ENCODE measurements at places on chromosomes 1 and 21.
A peak's percentile ranks its signal among the peaks of the same experiment; 100 is the strongest.

- DNase-seq = no peak
These were observed 65.7 kb downstream of the LRRC8C start for GRCh38 chr1:89698624-89699023.

DNA sequence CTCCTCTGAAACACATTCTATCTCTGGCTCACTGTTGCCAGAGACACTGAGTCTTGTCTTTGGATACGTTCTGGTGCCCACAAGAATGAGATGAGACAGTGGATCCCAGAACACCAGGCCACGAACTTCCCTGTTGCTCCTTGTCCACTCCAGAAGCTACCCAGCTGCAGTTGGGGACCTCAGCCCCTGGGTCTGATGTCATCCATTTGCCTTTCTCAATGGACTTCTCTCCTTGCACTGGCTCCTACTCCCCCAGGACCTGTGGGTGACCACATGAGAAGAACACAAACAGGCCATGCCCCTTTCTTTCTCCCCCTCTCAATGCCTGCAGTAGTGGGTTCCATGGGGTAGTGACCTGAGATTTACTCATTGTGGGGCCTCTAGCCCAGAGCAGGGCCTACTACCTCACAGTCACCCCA, 5.9 kb downstream of the NBPF1 start:
- no peak for DNase-seq

DNA sequence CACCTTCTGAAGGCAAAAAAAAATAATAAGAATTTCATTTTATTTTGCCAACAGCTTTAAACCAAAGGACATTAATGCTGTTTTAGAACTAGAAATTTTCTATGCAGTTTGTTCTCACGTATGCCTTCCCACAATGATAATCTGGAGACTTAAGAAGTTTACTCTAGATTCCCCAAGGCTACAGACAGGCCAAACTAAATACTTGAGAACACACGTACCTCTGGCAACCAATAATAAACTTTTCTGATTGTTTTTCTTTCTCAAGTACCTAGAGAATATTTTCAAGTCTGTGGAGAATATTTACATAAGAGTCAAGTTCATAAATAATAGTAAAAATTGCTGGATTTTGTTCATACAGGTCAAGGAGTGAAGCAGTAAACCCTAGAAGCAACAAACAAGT, 15.9 kb downstream of the CLDN8 start:
- DNase-seq = no peak

- no peak for DNase-seq
These were observed 47.6 kb downstream of the SPSB1 start for GRCh38 chr1:9340172-9340854.

DNA sequence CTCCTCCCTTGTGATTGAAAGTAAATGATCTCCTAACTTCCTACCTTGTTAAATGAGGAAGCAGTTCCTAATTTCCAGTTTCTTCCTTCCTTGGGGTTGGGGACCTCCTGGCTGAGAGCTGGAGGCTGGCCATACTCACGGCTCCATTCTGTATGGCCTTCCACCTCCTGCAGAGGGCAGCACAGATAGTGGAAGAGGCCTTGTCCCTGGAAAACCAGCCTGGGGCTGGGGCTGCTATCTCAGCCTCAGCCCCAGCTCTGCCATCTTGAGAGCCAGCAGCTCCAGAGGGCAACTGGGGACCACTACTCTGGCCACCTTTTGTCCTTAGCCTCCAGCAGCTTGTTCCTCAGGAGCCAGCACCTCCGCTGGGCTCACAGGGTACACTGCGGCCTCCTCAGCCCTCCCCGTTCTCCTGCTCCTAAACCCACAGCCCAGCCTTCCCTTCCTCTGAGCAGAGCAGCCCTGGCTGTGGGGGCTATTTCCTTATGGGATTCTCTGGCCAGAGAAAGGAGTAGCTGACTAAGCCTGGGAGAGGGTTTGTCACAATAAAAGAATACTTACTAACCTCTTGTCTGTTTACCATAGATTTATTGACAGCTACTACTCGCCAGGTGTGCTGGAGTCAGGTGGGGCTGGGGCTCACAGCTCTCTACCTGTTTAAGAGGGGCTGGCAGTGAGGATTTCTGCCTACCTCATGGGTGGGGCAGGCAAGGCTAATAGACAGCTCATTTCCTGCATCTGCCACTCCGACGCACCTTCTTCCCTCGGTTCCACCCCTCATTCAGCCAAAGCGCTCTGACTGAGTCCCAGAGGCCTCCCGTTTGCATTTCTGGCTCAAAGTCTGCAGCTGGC, 6.3 kb downstream of the TMEM234 start:
- peak; percentile 67 for DNase-seq

DNA sequence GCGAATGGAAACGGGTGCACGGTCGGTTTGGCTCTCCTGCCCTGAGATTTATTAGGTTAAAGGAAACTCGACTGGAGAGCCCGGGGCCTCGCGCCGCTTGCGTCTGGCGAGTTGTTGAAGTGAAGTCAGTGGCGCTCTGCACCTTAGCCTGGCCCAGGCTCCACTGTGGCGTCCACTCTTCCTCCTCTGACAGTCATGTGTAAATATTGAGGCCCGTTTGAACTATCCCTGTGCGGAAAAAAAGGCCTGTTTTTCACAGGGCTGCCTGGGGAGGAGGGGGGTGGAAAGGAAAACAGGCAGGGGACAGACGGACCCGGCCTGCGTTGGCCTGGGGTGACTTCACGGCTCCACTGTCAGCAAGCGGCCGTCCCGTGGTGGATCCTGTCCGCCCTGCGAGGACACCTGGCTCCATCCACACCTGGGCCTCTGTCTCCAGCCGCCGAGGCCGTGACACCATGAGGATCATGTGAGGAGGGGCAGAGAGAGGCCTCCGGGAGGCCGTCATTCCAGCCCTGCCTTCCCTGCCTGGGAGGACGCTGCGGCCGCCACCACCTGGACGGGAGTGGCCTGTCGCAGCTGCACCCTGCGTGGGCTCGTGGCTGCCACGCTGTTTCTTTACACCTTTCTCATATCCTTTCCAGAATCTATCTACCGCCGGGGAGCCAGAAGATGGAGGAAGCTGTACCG, 59.8 kb downstream of the FAAP20 start:
- no peak for DNase-seq

- DNase-seq = no peak
These were observed 11.4 kb downstream of the FASLG start for GRCh38 chr1:172670316-172670715.

- peak; percentile 15 for DNase-seq
These were observed 51.0 kb downstream of the KIAA0319L start for GRCh38 chr1:35505911-35506798.

GRCh38 chr1:182965861-182966260, 12.9 kb upstream of the SHCBP1L start:
- no peak for DNase-seq

DNA sequence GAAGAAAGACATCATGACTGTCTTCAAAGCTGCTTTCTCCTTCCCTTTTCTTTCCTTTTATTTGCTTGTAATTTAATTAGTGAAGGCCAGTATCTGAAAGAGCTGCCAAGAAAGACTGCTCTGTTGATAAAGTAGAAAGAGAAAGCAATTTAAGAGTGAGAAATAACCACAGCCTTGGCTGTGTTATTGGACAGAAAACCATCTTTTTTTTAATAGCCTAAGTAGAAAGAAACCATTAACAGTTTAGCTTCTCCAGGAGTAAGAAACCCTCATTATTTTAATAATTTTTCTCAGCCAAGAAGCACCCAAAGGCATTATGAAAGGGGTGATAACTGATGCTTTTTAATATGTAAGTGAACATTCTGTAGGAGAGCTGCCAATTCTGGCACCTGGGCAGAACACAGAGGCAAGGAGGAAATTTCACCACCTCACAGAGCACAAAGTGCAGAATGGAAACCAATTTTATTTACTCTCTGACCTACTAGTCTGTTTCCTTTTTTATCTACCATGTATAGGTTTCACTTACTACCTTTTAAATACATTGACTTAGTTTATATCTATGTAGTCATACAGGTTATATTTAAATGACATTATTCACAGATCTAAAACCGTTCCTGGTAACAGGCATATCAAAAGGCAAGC, 703.2 kb downstream of the MRPL39 start:
- DNase-seq = no peak

- DNase-seq = no peak
These were observed 11.2 kb downstream of the CLEC20A start for GRCh38 chr1:178485541-178485981.

DNA sequence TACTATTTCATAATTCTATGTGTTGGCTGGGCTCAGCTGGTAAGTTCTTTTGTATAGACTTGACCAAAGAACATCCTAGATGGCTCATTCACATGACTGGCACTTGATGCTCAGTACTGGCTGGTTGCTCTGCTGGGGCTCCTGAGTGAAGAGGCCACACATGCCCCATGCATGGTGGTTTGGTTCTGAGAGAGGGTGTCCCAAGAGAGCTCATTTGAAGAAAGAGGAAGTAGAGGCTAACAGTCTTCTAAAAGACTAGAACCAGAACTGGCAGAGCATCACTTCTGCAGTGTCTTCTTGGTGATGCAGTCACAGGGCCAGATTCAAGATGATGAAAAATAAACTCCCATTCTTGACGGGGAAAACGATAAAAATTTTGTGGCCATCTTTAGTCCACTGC, 5.2 kb upstream of the BACH1 start:
- DNase-seq = no peak

DNA sequence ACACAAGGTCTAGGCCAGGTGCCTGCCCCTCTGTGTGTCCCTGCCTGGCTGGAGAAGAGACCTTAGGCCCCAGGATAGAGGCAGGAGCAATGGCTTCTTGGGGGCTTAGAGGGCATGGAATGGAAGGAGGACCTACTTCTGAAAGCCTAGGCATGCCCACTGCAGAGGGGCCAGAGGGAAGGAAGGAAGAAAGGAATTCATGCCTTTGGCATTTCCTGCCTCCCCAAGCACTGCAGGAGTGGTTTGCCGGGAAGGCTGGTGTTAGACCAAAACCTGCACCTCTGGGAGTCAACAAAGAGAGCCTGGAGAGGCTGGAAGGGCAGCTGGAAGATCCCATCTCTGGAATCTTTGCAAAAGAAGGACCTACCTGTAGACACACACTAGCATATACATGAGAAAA, 50.7 kb upstream of the KCNE2 start:
- DNase-seq = no peak

- no peak for DNase-seq
These were observed 29.9 kb upstream of the SAMD13 start for GRCh38 chr1:84271441-84272151.

GRCh38 chr1:6870571-6870970, 85.3 kb downstream of the CAMTA1 start:
- DNase-seq = no peak

GRCh38 chr1:209493559-209493958, 90.0 kb upstream of the CAMK1G start:
- DNase-seq = no peak

DNA sequence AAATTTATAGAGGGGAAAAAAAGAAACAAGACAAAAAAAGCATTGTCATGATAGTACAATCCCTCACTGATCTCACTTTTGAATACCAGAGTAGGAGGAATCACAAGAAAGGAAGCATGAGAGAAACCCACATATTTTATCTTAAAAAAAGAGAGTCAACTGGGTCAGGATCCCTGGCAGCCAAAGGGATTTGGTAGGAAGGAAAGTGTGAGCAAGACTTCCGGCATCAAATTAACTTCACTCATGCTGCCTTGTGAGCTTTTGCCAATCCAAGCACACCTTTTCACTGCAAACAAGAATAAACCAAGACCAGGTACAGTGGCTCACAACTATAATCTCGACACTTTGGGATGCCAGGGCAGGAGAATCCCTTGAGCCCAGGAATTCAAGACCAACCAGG, 53.1 kb downstream of the SLC9C2 start:
- DNase-seq = no peak

GRCh38 chr1:185938396-185938795, 204.2 kb downstream of the HMCN1 start:
- DNase-seq = no peak

- no peak for DNase-seq
These were observed 358.0 kb downstream of the BRINP3 start for GRCh38 chr1:190119683-190120082.

DNA sequence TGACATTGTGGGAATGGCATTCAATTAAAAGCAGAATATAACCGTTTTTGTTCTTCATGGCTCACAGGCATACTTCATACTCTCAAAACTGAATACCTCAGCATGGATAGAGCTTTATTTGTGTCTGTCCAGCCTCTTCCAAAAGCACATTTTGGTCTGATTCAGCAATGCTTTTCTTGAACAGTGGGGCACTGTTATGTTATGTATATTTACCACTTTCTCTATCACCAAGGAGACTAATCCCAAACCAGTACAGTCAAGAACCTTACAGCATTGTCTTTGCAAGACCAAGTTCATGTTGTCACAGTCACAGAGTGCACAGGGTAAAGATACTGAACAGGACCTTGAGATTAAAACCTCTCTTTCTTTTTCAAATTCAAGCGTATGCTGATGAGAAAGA, 582.8 kb downstream of the PTBP2 start:
- no peak for DNase-seq

GRCh38 chr1:156111355-156111962, 3.1 kb upstream of the LMNA start:
- DNase-seq = no peak

GRCh38 chr1:208054911-208055379, 144.0 kb upstream of the CD34 start:
- DNase-seq = no peak

GRCh38 chr1:56081173-56081572, 498.2 kb downstream of the PLPP3 start:
- DNase-seq = no peak

GRCh38 chr21:37983336-37984095, 67.3 kb upstream of the KCNJ6 start:
- DNase-seq = no peak

- no peak for DNase-seq
These were observed 36.5 kb upstream of the DENND1B start for GRCh38 chr1:197811769-197812168.

- no peak for DNase-seq
These were observed 2.2 kb upstream of the KIF17 start for GRCh38 chr1:20719871-20720620.

DNA sequence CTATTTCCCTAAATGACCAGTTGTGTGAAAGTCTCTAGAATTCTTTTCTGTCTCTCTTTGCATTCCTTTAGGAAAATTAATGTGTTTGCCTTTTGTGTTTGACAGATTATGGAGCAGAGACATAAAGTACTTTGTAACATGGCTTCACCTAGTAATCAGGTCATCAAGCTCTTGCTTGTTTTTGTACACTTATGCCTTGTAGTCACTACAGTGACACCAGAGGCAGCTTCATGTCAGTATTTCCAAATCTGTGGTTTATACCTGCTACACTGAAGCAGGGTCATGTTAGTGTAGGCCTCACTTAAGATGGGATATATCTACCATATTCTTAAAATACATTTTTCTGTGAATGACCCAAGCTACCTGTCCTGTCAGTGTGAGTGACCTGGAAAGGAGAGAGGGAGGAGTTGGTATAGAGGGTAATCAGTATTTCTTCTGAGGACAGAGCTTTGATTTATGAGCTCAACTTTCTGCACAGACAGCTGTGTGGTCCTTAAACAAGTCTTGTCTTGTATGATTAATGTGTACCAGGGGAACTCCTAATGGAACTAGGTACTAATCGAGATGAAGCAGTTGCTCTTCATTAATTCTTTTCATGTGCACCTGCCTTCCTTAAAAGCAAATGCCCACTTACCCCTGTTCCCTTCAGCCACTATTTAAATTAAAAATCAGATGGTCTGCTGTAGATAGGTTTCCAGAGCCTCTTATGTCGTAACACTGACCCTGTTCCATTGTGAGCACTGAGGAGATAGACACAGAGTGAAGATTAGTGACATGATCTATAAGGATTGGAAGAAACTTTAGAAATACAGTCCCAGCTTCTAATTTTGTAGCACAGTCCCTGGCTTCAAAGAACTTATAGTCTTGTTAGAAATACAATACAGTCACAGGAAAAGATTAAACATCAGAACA, 45.7 kb downstream of the MACO1 start:
- no peak for DNase-seq

Measured in frontal cortex (tissue), 4 donors.